ENCODE measurements at places on chromosomes 3 and 15.
A peak's percentile ranks its signal among the peaks of the same experiment; 100 is the strongest.

GRCh38 chr3:54131026-54131605 lies 8.8 kb downstream of the CACNA2D3 start:
- DNase-seq: no peak

DNA sequence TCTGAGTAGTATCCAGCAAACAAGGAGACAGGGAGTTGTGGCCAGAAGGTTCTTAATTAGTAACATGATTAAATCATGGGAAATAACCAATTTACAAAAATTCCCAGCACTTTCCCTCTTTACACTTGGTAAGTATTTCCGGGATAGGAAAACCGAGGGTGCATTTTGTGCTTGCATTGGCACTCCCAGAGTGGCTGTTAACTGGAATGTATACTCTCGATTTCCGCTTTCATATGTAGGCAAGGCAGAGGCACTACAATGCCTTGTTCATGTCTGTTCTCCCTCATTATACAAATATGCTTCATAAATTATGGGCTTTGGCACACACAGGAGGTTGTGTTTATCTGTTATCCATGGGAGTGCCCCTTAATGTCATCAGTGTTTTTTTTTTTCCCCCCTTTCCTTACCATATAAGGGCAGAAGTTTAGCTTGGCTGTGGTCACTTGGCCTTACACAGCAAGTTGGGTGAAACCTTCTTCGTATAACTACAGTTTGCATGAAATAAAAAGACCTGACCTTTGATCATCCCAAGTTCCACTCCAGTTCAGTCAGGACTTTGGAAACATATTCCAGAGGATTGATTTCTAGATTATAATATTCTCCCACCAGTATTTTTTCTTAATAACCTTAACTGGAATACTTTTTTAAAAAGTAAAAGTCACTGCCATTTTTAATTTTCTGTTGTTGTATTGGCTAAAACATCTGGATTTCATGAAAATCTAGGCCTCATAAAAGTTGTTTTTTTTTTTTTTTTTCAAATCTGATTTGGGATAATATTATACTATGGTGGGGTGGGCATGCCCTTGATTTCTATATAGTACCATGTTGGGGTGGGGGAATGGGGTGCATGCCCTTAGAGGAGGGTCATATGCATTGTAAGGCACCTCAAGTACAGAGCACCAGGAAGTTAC lies 8.9 kb downstream of the TPM1 start:
- peak; percentile 12 for DNase-seq

DNA sequence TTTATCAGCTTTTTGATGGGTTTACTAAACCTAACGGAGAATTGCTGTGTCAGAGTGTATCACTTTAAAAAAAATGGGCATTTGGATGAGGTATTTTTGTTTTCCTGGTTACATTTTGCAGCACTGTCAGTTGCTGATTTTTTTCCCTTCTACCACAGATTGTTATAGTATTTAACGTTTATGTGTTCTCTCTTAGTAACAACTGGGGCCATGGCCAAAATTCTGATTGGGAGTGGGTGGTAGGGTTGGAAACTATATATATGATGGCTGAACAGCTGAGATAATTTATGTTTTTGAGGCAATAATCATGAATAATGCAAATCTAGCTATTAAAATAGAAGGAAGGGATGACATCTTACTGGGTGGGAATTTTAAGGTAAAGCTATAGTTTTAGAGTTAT lies 229.4 kb upstream of the SUCLG2 start:
- no peak for DNase-seq

- DNase-seq: no peak
These were observed 64.0 kb downstream of the MESD start for GRCh38 chr15:80925597-80926059.

Measured in DMS79 treated with DMSO at 0.1 percent for 48 hours (cell line).